Left lobe of liver (tissue), 2 donors: ENCODE measurements at places on chromosomes 5 and 9. TPM values are rescaled to one million over a fixed set of nuclear protein-coding genes. Genes with fewer than 3 reads are reported as not detected.
A peak's percentile ranks its signal among the peaks of the same experiment; 100 is the strongest.

DNA sequence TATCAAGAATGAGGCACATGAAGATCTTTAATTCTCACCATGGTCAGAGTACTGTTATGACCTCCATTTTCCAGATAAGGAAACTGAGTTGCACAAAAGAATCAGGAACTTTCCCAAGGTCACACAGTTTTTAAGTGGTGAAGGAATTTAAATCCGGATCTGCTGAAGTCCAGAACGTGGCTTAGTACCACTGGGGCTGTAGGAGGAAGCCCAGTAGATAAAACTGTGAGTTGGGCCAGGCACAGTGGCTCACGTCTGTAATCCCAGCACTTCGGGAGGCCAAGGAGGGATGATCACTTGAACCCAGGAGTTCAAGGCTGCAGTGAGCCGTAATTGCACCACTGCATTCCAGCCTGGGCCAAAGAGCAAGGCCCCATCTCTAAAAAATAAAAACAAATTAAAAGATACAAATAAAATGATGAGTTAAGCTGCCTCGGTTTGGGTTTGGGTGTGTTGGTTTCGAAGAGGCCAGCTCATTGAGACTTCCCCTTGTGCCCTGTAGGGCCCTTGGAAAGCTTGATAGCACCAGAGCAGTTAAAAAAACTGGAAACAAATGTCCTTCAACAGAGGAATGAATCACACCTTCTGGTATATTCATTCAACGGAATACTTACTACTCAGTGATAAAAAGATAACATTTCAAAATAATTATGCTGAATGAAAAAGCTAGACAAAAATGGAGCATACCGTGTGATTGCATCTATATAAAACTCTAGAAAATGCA lies 20.1 kb downstream of the ATOX1 start:
- DNase-seq = no peak

DNA sequence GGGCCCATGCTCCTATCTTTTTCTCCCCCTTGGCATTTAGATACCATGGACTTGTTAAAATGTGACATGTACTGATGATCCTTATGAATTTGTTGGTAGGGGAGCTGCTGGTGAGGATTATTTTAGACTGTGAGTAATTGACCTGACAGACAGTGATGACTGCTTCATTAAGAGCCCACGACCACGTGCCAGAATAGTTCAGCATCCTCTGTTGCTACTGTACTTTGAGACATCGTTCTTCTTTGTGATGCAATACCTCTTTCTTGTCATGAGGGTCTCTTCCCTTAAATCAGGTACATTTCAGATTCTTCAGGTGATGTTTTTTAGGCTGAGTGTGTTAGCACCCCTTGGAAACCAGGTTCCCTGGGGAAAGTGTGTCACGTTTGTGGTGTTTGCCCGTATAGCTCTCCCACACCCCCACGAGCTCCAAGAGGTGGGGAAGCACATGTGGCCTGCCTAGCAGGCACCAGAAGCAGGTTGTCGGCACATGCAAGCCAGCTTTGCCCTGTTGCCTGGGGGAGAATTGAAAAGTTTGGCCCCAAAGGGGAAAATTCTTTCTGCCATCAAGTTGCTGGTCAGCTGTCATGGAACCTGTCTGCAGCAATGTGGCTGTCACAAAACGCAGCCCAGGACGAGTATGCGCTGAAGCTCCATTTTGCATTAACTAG lies 25.1 kb downstream of the QRFP start:
- DNase-seq = no peak

DNA sequence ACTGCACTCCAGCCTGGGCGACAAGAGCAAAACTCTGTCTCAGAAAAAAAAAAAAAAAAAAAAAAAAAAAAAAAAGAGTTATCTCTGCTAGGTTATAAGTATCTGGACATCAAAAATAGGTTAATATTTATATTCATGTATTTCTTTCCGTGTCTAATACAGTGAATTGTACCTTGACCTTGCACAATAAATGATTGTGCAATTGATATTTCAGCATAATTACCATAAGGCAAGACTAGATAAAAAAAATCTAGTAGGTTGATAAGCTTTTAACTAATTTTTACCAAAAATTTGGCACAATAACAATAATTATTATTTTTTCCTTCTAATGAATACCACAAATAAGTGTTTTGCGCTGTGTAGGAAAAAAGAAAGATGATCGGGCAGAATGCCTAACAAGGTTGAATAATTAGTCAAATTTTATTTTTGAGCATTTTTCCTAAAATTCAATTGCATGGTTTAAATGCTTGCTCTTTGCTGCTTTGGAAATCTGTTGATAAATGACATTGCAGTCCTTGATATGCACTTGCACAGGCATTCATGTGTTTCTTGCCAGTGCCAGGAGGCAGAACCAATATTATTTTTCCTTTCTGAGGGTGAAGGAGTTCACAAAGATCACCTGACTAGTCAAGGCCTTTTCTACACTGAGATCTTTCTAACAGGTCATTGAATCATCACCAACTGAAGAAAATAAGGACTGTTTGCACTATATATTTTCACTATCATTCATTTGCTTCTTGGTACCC lies 127.5 kb downstream of the ARRDC3 start:
- no peak for DNase-seq

GRCh38 chr5:52708463-52708862 lies 79.3 kb upstream of the ITGA1 start:
- no peak for DNase-seq

GRCh38 chr5:147407094-147407681 lies 102.7 kb downstream of the DPYSL3 start:
- DNase-seq = no peak

DNA sequence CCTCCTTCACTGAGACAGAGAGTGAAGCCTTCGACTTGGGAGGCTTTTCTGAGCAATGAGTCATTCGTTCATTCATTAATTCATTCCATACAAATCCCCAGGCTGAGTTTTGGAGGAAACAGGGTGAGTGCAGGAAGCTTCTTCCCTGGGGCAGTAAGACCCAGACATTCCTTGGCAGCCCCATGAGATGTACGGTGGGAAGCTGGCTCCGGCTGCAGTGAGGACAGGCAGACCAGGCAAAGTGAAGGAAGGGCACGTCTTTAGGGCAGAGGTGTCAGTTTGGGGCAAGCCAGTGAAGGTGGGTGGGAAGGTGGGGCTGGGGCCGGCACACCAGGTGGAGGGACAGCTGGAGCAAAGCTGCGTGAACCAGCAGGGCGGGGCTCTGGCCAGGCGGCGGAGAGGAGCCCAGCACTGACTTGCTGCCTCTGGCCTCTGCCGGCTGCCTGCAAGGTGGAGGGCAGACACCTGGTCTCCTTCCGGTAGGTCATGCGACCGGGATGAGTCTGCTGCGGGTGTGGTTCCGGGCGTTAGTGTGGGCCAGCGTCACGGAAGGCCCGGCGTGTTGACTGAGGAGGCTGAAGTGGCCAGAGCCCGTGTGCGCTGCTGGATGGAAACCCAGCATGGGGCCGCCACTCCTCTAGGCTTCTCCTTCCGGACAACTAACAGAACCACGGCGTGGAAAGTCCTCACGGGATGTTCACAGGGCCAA lies 16.6 kb downstream of the OLFM1 start:
- no peak for DNase-seq

- DNase-seq = no peak
Measured at GRCh38 chr9:95438561-95439357, 78.0 kb downstream of the PTCH1 start.

GRCh38 chr9:70574151-70574837 lies 159.8 kb upstream of the KLF9 start:
- DNase-seq = no peak

DNA sequence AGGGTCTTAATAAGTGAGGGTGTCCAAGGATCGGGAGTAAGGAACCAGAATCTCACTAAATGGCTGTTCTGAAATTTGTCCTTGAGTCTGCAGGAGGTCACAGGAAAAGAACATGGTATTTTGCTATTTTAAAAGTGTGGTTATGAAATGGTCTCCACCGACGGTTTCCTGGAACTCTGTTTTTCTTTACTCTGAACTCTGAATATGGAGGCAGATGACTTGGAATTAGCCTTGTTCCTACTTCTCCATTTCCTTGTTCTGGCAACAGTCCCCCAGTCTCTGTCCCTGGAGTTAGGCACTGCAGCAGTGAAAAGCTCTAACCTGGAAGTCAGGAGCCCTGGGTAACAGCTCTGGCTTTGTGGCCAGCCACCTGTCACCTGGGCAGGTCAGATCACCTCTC lies 46.6 kb upstream of the C5orf58 start:
- DNase-seq = no peak

DNA sequence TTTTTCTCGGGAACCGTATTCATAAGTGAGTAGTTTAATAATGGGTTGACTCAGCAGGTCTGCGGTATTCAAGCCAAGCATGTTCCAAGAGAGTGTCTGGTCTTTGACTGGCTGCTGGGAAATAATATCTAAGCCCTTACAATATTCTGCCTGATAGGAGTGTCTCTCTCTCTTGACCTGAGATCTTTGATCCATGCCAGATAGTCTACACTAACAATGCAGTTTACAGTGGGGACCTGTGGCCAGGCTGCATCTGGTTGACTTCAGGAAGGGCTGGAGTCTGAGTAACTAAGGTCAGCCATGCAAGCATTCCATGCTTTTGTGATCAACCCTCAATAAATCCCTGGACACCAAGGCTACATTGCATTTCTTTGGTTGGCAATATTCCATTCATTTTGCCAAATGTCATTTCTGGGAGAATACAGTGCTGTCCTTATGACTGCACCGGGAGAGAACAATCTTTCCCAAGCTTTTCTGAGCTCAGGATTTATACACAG lies 195.5 kb downstream of the SEMA5A start:
- DNase-seq = no peak

DNA sequence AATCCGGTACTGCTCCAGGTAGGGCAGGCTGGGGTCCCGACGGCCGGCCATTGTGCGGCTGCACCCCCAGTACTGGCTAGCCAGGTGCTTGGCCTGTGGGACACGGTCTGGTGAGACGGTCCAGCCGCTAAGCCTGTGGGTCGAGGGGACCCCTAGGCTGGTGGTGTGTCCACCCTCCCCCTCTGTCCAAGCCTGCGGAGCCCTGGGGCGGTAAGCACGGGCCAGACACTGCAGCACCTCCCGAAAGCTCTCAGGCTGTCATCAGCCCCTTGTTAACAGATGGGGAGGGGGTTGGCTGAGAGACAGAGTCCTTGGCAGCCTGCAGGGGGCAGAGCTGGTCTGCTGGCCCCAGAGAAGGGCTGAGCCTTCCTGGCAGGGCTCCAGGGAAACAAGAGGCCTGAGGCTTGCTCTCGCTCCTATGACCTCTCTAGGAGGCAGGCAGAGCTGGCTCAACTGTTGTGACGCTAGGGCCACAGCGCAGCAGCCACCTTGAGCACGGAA lies 11.8 kb upstream of the MRNIP start:
- DNase-seq = peak; percentile 59

DNA sequence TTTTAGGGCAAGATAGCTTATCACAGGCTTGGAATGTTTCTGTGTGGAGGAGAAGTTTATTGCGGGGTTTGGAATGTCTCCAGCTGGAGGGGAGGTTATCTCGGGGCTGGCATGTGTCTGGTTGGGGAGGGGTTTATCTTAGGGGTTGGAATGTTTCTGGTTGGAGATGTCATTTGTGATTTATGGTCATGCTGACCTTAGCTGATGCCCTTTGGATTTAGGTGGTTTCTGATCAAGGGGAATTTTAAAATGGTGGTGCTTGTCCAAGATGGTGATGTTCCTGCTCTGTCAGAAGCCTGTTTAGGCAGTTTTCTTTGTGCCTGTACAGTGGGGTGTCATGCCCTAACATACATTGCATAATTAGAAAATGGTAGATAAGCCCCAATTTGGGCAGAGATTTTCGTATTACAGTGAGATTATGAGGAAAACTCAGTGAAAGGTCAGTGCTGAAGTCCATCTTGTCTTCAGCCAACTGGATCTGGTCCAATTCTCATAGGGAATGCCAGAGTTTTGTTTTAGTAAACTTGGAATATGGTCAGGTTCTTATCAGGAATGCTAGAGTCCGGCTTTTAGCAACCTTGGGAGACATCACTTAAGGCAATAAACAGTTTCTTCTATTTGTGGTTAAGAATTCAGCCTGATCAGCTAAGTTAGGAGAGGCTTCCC lies 14.3 kb downstream of the CDK20 start:
- peak; percentile 59 for DNase-seq

- no peak for DNase-seq
Measured at GRCh38 chr9:92405818-92406217, 1.4 kb upstream of the OGN start.

GRCh38 chr5:128053291-128053954 lies 30.1 kb upstream of the SLC12A2 start:
- peak; percentile 49 for DNase-seq

DNA sequence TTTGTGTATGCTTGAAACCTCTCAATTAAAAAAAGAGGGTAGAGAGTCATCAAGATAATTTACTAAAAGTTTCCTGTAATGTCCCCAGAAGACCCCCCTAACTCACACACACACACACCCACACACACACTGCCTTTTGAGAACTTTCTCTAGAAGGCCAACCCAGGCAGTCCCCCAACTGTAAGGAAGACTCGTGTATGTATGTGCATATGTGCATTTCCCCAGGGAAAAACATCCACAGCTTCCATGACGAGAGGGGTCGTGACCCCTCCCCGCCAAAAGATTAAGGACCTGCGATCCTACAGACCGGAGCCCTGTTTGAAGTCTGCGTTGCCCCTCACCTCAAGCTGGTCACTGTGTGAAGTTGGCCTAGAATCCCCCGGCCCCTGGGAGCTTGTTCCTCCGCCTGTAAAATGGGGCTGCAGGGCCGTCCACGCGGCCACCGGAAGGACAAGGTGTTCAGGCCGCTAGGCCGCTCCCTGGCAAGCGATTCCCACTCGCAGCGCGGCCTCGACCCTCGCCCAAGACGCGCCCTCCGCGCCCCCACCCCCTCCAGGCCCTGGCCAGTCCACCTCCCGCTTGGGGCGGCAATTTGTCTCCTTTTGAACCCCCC lies 435 bp upstream of the CDX1 start:
- no peak for DNase-seq

DNA sequence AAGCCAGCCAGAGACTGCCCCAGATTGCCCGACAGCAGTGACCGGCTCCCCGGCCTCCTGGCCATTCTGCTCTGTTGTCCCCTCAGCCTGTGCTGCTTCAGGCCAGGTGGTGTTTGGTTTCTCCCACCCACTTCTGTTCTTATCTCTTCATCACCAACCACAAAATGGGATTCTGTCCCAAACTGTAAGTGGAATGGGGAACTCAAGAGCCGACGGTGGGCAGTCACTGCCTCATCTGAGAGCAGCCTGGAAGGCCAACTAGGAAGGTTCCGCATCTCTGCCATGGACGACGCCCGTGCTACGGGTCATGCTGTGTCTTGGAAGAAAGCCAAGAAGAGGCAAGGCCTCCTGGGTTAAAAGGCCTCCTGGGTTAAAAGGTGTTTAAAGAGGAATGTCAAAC lies 219.0 kb upstream of the PIK3R1 start:
- DNase-seq = no peak

HTR4 gene
- total RNA-seq = not detected

FAM193B gene
- 69.0 TPM for total RNA-seq

DOLK gene
- 7.5 TPM for total RNA-seq

GABRP gene
- total RNA-seq = 0.45 TPM
